Stimulated activated CD8-positive, alpha-beta memory T cell treated with anti-CD3 and anti-CD28 coated beads, Interleukin-7, amount 100 ng/mL, for 24 hours (primary cell): ENCODE measurements at places on chromosomes 1 and 21.

DNA sequence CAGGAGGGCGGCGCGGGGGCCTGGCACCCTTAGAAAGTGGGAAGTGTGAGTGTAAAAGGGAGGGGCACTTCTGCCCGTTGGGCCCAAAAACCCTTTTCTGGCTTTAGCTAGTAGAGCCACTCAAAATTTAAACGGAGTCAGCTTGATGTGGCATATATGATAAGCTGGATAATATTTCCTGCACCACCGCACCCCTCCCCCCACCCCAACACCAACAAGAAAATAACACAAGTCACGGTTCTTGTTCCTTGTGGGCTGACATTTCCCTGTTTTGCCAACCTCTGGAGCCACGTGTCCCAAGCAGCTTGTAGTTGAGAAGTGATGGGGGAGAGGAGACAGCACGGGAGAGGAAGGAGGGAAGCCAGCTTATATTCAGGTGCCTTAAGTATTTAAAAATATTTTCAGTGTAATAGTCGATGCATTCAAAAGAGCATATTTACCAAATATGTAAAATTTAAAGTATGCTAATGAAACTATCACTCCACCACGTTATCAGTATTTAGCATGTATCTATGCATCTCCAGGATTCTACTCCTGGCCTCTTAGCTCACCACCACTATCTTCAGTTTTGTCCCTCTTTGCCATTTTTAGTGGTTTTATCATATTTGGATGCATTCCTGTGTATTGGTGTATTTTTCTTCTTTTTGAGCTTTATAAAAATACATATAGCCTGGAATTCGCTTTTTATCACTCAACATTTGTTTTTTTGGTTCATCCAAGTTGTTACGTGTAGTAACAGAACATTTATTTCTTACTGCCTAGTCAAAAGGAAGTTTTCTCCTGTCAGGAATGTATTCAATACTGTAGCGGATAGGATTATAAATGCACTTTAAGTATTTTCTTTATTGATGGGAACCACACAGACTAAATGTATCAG lies 773 bp upstream of the DDX59 start:
- DNase-seq = no peak

GRCh38 chr1:30085811-30086770 lies 637.3 kb downstream of the MATN1 start:
- DNase-seq = peak; percentile 6

GRCh38 chr1:200530623-200531261 lies 89.8 kb downstream of the KIF14 start:
- no peak for DNase-seq

- DNase-seq = no peak
These were observed 12.7 kb downstream of the TENT5C start for GRCh38 chr1:117618450-117619122.

- no peak for DNase-seq
These were observed 102.8 kb downstream of the NAV1 start for GRCh38 chr1:201641524-201642253.

DNA sequence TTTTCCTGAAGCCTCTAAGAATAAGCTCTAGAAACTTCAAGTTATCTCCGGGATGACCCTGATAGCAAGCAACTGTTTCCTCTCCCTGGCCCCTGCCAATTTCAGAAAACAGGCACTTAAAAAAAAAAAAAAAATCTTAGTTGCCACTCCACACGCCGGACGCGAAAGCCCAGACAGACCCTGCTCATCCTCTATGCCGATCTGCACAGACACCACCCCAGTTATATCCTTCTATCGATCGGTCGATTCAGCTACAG lies 1.7 kb downstream of the ANP32E start:
- no peak for DNase-seq

DNA sequence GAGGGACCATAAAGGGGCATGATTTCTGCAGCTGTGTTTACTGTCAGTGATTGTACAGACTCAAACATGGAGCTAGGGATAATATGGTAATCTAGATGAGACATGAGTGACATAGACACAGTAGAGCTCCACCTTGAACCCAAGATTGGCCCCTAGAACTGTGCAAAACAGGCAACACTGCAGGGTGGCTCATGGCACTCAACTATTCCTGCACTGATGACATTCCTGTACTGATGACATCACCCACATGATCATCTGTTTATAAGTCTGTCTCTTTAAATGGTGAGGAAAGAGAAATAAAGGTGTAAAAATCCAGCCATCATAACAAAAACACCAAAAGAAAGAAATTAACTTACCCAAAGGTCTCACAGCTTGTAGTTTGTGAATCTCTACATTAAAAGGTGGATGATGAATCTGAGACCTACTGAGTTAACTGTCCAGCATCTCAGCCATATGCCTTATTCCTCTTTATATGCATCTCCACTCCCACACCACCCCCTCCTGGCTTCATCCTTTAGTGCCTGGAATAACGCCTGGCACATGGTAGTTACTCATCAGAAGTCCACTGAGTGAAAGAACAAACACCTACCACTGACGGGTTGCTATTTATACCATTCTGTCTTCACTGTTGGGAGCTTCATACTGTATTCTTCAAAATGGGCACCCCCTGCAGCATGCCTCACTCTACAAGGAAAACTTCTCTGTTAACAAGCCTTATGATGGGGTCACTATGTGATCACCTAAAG lies at the start of gene LRRC53:
Gene LRRC53 (minus strand): TSS at position 442 of the 746 bp plus-strand sequence. CDS start 29,262 bp downstream, outside the sequence.
- DNase-seq = no peak

DNA sequence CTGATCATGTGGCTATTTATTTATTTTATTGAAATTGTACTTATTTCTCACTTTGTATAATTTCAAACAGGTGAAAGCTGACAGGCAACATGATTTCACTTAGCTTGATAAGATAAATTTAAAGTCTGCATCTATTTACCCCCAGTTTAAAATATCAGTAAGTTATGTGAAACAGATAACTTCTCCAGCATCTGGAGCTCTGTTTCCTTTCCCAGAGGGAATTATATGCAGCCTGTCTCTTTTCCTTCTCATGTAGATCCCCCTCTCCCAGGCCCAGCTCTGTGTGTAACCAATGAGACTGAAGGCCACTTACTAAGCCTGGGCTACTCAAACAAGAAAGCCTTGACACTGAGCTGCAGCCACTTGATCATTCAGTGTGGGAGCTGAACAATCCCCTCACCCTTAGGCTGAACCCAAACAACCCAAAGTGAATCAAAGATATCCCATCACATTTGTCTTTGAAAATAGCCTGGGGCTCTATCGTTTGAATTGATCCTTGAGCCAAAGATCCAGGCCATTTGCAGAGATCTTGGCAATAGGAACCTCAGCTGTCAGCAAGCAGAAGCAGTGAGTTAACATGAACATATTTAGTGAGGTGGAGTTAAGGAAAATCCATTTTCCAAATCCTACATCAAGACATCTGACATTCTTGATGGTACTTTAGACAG lies 383.9 kb downstream of the TGFB2 start:
- no peak for DNase-seq

DNA sequence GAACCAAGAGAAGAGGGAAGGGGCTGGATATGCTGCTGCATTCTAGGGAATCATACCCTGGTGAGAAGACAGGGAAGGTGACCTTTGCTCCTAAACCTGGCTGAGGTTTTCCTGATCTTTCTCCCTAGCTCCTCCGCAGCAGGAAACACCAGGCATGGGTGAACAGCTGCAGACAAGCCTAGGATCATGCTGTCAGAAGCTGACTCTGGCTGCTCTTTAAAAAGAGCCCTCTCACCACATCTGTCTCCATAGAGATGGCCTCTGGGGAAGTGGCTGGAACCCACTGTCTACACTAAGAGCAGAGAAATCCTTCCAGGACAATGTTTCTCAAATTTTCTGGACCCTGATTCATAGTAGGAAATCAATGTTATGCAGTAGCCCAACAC lies 57.6 kb downstream of the CD34 start:
- no peak for DNase-seq

- DNase-seq = no peak
These were observed 42.9 kb downstream of the CAPZB start for GRCh38 chr1:19442154-19443096.

- DNase-seq = no peak
These were observed 92.8 kb downstream of the PIK3R3 start for GRCh38 chr1:46039571-46040052.

GRCh38 chr1:118160806-118161205 lies 24.2 kb downstream of the SPAG17 start:
- no peak for DNase-seq
